Suppressor macrophage treated with lipopolysaccharide for 1 hour (primary cell): ENCODE measurements at places on chromosomes 1 and 21.

- DNase-seq: peak; percentile 42
Measured at GRCh38 chr1:28175955-28176485, 470 bp downstream of the PTAFR start.

- no peak for DNase-seq
Measured at GRCh38 chr1:6447818-6448748, 17.9 kb downstream of the TNFRSF25 start.

DNA sequence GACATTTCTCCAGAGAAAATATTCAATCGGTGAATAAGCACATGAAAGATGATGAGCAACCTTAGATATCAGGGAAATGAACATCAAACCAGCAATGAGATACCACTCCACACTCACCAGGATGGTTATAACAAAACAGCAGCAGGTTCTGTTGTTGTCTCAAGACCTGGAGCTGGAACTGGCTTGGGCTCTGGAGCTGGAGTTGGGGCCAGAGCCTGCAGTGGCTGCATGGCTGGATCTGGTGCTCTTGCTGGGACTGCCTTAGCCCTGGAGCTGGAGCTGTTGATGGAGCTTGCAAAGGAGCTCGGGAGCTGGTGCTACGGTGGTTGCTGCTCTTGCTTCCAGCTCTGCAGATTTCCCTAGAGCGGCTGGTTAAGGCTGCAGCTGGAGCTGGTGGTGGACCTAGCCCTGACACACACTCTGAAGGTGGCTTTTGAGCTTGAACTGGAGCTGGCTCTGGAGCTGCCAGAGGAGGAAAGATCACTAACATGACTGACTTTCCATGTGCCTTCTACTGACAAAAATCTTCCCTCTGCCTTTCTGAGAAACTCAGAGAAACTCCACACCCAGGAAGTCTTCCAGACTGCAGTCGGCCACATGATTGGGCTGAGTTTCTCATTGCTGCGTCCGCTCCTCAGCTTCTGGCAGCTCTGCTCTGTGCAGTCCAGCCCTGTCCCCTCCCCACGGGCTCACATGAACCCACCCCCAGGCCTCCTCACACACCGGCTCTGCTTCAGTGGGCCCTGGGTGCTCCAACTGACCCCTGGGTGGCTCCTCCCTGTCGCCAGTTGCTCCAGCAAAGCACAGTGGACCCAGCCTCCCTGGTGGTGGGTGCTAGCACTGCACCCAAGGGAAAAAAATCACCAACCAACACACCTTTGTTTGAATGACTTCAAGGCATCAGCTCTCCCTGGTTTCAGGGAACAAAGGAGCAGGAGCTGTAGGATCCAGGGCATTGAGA, 139.1 kb upstream of the FMN2 start:
- DNase-seq: no peak

DNA sequence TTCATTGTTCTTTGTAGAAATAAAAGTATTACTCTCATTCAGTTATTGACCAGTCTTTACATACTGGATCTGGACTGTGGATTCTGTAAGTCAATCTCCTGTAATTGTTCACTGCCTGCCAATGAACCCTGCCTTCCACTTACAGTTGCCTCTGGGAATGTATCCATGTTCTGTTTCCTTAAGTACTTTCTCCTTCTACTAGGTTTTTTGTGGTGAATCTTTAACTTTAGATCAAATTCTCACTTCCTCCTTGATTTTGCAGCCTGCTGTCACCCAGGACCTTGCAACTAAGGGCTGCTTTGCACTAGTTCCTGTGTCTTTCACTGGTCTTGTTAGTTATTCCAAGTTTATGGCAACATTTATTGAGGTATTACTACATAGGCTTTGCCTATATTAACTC, 28.2 kb upstream of the ANKRD13C start:
- peak; percentile 2 for DNase-seq

DNA sequence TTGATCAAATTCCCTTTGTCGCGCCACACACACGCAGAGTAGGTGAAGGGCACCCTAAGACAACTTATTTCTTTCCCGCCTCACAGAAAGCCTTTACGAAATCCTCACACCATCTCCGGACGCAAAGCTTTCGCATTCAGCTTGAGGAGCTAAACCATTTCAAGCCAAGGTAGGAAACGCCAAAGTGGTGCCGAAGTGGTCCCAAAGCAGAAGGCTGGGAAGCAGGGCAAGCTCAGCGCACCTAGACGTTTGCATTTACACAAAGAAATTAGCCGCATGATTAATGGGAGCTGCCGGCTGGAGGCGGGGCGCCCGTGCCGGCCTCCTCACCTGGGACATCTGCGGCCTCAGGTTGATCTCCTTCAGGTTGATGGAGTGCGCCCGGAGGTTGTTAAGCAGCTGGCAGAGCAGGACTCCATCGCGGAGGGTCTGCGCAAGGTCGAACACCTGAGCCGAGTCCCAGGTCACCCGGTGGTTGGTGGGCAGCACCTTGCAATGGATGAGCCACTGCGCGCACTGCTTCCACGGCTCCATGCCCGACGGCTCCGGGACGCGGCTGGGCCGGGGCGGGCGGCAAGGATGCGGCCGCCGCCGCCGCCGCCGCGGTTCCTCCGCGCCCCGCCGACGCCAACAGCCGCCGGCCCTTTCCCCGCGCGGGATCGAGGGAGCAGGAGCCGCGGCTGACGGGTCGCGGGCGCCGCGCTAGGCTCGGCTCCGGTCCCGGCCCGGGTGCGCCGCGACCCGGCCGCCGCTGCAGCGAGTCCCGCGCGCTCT, 457 bp downstream of the VAV3 start:
- DNase-seq: no peak
